ENCODE measurements at places on chromosomes 5 and 9.
A peak's percentile ranks its signal among the peaks of the same experiment; 100 is the strongest.

DNA sequence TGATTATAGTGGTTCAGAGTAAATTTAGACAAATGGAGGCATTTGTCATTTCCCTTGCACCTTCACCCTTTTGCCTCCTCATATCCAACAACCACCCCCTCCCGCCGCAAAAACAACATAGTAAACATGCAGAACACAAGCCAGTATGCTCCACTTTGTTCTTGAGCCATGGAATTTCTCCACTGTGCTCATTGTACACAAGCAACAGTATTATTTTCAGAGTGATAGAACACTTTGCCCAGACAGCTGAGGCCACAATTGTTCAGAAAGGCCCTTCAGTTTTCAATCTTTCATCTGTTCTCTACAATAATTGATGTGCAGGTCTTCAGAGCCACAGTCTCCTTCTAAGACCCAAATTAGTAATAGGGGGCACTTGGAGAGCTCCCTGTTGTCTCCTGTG lies 272.8 kb upstream of the SLC30A5 start:
- DNase-seq, result no peak

DNA sequence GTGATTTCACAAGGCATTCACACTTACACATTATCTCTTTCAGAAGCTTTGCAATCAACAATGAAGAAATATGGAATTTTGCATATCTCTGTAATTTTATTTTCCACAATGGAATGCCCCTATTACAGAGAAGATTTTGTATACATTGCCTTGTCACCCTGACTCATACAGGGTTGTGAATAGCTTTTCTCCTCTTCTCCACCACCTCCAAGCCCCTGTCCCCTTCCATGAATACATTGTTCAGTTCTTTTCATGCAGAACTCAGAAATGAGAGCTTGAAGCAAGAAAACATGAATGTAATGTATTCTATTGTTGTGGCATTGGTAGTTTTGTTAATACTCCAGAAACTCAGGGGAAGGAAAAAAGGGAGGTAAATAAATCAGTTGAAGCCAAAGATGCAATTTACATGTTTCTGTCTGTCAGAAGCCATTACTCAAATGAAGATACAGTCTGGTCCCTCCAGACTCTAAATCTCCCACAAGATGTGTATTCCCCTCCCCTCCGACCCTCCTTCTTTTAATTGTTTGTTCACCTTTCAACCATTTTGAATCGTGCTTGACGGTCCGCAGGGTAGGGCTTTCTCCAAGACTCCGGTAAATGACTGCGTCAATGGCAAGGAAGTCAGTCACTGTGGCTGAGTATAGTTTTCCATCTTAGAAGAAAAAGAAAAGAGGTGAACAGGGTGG lies 86.1 kb downstream of the SEMA6A start:
- DNase-seq, result no peak

GRCh38 chr5:179964015-179964414 lies 56.3 kb upstream of the TBC1D9B start:
- no peak for DNase-seq

DNA sequence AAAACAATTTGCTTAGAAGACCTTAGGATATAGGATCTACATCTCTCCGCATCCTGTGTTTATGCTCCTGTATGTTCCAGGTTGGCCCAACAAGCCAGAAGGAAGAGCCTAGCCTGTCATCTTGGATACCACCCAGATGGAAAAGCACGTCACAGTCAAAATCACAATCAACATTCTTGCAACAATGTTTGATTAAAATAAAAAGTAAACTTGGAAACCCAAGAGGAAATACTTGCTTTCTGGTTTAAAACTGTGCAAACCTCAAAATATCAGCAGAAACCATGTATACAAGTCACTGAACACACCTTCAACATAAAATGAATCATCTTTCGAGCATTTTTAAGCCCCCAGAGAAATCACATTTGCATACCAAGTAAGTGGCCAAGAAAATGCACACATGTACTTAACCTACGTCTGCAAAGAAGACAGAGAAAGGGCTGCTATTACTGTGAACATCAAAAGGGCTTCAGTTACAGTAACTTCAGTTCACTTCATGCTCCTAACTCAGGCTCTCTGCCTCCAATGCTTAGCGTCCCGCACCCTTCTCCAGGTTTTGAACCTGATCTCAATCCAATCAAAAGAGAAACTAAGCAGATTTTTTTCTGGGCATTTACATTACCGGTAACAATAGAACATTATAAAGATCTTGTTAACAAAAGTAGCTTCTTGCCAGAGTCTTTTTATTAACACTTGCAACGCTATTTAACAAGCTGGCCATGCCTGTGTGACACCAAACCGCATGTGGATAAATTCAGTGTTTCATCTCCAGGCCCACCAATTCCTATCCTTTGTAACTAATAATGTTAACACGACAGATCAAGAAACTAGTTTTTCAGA lies 1.3 kb downstream of the ENC1 start:
- peak; percentile 26 for DNase-seq

- no peak for DNase-seq
Observed at GRCh38 chr5:137304226-137304874, 194.8 kb downstream of the SPOCK1 start.

DNA sequence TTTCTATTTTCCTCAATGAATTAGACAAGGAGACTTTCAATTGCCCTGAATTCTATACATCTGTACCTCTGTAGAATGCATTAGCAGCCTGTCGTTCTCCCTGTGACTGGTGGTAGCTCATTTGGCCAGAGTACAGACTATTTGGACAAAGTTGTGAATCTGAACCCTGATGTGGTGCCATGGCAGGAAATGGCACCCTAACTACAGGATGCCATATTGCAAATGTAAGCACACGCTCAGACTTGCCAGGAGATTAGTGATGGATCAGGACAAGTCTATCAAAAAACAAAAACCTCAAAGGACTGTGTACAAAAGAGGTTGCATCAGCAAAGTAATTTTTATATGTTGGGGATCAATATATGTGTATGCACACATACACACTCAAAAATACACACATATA lies 58.3 kb downstream of the SVEP1 start:
- no peak for DNase-seq

DNA sequence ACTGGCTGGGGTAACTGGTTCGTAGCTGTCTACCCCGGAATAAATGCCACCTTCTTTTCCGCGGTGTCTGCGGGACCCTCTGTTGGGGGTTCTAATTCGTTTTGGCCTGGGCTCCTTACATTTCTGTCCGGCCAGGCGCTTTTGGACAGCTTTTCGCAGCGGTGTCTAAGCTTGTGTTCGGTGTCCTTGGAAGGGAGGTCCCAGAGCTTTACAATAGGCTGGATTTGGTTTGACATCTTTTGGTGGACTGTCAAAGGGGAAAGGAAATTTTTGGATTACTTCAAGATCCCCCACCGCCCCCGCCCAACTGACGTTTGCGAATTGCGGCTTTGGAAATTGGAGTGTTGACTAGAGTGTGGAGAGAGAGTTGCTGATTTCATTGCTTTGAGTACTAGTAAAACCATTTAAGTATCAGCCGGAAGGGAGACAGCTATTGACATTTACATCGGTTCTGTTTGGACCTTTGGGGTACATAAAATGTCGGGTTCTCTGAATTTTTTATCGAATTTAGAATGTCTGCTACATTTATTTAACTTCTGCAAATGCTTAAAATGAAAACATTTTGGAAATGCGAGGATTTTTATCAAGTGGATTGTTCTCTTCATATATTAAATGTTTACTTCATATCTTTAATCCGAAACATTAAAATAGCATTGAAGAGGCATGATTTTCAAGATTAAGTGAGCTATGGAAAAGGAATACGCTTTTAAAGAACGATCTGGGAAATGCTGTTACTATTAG lies 4.7 kb upstream of the PURA start:
- no peak for DNase-seq

GRCh38 chr9:130936285-130937117 lies 2.5 kb downstream of the FIBCD1 start:
- peak; percentile 63 for DNase-seq

GRCh38 chr9:134503301-134504105 lies 138.1 kb upstream of the COL5A1 start:
- no peak for DNase-seq

DNA sequence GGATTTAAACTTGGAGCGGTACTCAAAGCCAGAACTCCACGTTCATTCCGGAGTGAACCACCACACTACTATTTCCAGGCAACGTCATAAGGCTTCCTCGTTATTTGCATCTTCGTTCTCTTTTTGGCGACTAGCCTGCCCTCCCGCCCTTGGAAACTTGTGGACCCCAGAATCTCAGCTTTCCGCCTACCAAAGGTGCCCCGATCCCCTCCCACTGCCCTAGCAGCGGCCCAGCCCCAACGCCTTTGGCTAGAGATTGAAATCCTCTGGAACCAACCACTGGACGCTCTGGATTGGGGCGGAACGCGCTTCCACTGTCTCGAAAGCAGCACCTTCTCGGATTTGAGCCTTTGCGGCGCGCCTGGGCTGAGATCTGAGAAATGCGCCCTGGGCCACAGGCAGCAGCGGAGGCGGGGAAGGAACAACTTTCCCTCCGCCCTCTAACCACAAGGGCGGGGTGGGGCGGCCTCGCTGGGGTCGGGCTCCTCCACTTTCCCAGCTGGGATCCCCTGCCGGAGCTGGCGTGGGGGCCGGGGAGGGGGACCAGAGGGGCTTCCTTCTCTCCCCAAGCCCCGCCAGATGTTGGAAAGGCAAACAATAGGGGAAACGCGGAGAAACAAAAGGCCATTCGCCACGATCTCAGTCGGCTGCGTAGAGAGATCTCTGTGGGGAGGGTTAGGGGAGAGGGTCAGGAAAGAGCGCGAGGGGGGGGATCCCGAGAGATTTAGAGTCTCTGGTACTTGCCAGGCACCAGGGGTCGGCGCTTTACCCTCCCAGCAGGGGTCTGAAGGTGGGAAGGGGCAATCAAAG lies 1.3 kb downstream of the MOB3B start:
- no peak for DNase-seq

- no peak for DNase-seq
Observed at GRCh38 chr5:81708889-81709288, 42.0 kb downstream of the SSBP2 start.

- DNase-seq, result no peak
Observed at GRCh38 chr9:130354806-130355205, 89.2 kb downstream of the HMCN2 start.

DNA sequence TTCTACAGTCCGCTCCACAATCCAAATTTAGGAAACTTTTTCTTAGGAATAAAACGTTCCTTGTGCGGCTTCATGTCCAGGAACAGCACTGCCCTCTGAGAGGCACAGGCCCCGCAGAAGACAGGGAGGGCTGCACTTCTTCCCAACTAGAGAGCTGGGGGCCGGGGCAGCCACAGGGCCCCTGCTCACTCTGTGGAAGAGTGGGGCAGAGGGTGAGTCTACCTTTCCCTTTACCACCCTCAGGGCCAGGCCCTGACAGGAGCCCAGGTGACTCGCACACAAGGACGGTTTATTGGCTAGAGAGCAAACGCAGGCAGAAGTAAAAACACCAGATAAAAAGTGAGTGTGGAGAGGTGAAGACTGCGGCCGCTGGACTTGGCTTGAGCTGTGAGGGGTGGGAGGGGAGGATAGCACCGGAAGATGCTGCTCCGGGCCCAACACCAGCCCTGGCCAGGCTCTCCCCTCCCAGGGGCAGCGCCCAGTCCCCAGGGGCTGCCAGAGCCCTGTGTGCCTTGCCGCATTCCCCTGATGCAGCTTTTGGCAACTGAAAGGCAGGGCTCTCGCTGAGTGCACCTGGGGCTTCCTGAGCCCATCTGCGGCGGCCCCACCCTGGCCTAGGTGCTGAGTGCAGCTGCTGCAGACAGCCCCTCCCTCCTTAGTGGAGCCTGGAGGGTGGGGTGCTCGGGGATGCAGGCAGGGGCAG lies 20.2 kb downstream of the SH3GLB2 start:
- no peak for DNase-seq

DNA sequence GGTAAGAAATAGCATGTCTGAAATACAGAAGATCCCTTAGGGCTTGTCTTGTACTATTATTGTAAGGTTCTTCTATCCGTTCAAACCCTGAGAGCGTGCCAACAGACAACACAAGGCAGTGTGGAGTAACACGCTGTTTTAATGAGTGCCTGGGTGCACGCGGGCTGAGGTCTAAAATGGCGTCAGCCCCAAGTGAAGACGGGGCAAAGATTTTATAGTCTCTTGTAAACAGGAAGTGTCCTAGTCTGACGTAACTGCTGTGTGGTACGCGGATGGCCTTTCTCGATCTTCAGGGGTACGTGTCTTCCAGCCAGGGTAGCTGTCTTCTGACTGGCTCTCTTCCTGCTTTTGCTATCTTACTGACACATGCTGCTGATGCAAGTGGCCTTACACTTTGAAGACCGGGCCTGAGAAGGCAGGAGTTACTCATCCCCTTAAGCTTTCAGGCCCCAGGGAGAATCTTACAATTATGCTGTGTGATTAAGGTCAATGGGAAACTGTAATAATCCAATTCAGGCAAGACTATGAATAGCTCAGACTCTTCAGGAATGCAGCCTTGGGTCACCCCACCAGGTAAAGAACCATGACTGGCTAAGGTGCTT lies 1812.0 kb upstream of the CDH9 start:
- DNase-seq, result no peak

- DNase-seq, result no peak
Observed at GRCh38 chr5:45532826-45533624, 163.2 kb downstream of the HCN1 start.

- no peak for DNase-seq
Observed at GRCh38 chr5:7420510-7421280, 24.8 kb downstream of the ADCY2 start.
